ENCODE measurements at places on chromosomes 12 and 14.

- no peak for DNase-seq
Measured at GRCh38 chr12:54394281-54394719, 9.8 kb upstream of the ZNF385A start.

DNA sequence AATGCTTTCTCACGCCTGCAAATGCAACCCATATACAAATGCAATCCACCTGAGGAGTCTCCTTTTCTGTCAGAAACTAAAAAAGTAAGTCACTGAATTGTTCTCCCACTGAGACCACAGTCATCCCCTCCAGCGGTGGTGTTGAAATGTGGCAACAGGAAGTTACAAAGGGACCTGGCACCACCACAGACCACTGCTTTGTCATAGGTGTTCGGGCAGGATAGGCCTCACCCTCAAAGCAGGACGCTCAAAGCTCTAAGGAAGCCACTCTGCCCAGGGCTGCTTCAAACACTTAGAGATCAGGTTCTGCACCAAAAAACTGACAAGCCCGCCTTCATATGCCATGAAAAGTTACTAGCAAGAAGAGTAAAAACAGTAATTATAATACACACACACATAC is 11.3 kb downstream of the PHLDA1 start:
- DNase-seq, result no peak

- no peak for DNase-seq
Measured at GRCh38 chr12:60231303-60231702, 635.5 kb downstream of the SLC16A7 start.

- DNase-seq, result no peak
Measured at GRCh38 chr12:111368291-111368787, 556 bp downstream of the PHETA1 start.

GRCh38 chr14:60933920-60934655 is 46.8 kb downstream of the TRMT5 start:
- no peak for DNase-seq

DNA sequence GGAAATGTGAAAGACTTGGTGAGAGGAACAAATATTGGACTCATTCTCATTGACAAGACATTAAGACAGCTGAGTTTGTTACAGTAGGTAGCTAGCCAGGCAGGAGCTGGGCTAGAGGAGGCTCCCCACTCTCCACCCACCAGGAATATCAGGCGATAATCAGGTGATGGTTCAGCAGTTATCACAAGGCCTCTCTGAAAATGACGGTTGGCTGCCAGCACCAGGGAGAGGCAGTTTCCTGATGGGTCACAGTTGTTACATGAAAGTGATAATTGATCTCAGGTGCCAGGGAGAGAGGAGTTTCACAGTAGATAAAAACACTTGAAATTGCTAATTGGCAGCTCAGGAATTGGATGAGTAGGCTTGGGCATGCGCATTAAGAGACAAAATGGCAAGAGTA is 116.5 kb downstream of the TMTC2 start:
- DNase-seq, result no peak
